Mammary epithelial cell (primary cell): ENCODE measurements at places on chromosomes 3 and 15. TPM values are rescaled to one million over a fixed set of nuclear protein-coding genes. Genes with fewer than 3 reads are reported as not detected.

The NECTIN3 gene
- polyA plus RNA-seq, result 4.8 TPM

The ARHGAP11A gene
- polyA plus RNA-seq, result 9.9 TPM

The CPLX3 gene
- polyA plus RNA-seq, result not detected

The TM6SF1 gene
- not detected for polyA plus RNA-seq

The CORO2B gene
- polyA plus RNA-seq, result 2.6 TPM

The ITGA11 gene
- 0.01 TPM for polyA plus RNA-seq

The PIGX gene
- 11.8 TPM for polyA plus RNA-seq

The STX19 gene
- polyA plus RNA-seq, result 0.10 TPM

The GLDN gene
- polyA plus RNA-seq, result not detected

GRCh38 chr3:16378920-16379319, 113.9 kb downstream of the OXNAD1 start:
- DNase-seq, result peak; percentile 56

GRCh38 chr15:39095218-39095879, 485.5 kb upstream of the THBS1 start:
- no peak for DNase-seq

- DNase-seq, result peak; percentile 41
Observed at GRCh38 chr3:132343018-132343612, 25.9 kb downstream of the ACP3 start.

GRCh38 chr15:90530250-90531051, 728 bp downstream of the CRTC3 start:
- peak; percentile 50 for DNase-seq

GRCh38 chr3:129033633-129034321, 26.8 kb upstream of the GP9 start:
- no peak for DNase-seq

- DNase-seq, result no peak
Observed at GRCh38 chr3:10762116-10762515, 53.9 kb upstream of the SLC6A11 start.

DNA sequence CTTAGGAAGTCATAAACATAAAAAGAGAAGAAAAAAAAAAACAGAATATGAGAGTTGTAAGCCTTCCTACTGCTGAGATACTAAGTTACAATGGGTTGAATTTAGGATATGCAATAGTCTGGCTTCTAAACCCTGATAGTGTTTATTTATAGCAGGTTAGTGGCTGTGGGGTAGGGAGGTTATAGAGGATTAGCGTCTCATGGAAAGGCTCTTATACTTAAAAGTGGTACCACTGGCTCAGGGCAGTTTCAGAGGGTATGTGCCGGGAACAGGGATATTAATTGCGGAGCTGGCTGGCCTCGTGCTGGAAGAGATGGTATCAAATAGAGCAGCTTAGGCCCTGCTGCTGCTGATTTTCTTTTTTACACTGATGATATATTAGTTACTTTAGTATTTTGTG, 60.8 kb downstream of the PFN2 start:
- DNase-seq, result no peak

- no peak for DNase-seq
Observed at GRCh38 chr3:129315998-129316247, 37.3 kb downstream of the HMCES start.

- DNase-seq, result peak; percentile 31
Observed at GRCh38 chr15:42921342-42921731, 759 bp upstream of the TTBK2 start.

- peak; percentile 31 for DNase-seq
Observed at GRCh38 chr3:53493963-53494791, at the start of gene CACNA1D. CACNA1D (plus strand) TSS chr3:53494611; CDS start chr3:53495167, 556 bp downstream.

DNA sequence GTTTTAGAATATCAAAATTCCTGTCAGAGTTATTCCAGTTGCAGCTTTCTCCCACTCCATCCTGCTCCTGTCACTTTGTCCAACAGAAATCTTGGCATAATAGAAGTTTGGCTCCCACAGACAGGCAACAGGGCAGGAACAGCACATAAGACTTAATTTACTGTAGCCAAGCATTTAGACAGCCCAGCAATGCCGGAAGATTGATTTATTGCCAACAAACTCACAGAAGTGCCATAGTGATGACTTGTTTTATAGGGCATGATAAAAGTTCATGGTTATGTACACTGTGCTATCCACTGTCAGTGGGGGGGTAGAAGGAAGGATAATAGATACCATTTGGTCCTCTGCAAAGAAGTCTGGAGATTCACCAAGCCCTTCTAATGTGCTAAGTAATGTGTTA, 98.3 kb upstream of the CBLB start:
- DNase-seq, result no peak
